ENCODE measurements at places on chromosomes 4 and X.

DNA sequence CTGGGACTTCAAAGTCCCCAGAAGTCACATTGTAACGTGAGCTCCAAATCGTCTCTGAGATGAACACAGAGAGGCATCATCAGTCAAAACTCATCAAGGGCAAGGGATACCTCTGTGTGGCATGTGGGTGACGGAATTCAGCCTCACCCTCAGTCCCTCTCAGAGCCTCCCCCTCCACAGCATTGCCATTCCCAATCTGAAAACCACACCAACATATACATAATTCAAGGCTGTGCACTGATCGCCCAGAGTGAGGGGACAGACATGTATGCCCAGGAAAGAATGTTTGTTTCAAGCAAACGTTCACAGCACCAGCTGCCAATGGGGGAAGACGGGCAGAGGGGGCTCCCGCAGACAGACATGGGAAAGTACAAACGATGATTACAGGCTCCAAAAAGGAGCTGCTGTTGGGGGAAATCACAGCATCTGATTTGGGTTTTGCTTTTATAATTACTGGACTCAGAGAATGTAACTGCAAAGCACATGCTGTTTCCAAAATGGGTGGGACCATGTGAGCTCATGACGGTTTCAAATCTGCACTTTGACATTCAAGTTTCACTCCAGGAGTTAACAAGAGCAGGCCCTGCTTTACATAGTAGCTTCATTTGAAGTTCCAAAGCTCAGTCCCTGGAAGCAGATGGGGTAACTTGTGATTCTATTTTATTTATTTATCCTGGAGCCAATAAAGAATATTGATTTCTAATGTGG lies 88.3 kb downstream of the CLCN4 start:
- no peak for DNase-seq

DNA sequence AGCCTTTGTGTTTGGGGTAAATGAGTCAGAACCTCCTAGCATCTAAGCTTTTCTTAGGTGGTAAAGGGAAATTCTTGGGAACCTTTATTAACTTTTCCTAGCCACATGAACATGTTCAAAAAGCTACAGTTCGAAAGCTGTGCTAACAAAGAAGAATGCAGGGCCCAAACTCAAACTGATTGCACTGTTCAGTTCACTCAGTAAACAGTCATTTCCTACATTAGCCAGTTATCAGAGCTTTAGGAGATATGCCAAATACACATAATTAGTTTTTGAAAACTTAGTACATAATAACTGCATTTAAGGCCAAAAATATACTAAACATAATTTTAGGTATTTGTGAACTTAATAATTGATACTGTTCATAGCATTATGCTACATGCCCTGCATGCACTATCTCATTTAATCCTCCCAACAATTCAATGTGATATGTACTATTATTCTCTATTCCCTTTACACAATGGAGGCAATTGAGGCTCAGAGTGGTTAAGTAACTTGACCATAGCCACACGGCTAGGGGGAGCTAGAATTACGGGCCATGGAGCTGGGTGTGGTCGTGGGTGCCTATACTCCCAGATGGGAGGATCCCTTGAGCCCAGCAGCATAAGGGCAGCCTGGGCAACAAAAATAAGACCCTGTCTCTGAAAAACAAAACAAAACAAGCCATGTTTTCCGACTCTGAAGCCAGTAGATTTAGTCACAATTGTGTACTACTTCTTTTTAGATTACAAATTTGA lies 43.9 kb upstream of the PDGFRA start:
- DNase-seq, result no peak

- DNase-seq, result no peak
Measured at GRCh38 chr4:66855956-66856355, 689.3 kb downstream of the CENPC start.

GRCh38 chr4:22790631-22791030 lies 97.9 kb downstream of the GBA3 start:
- no peak for DNase-seq

DNA sequence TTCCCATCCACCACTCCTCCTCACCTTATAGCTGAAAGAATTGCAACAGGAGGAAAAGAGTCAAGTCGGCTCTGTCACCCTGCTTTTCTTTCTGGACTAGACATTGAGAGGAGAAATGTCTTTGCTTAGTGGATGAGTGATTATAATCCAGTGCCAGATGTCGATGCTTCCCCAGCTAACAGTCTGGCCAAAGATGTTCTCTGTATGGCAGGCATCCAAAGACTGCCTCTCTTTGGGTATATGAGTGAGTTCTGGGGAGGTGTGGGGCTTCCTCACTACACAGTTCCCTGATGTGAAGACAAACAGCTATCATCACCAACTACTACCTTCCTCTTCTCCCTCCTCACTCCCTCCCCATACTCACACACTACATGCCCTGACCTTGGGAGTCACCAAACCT lies 90.9 kb downstream of the COMMD8 start:
- DNase-seq, result no peak

- DNase-seq, result no peak
Measured at GRCh38 chrX:24577091-24577490, 70.1 kb downstream of the PCYT1B start.

DNA sequence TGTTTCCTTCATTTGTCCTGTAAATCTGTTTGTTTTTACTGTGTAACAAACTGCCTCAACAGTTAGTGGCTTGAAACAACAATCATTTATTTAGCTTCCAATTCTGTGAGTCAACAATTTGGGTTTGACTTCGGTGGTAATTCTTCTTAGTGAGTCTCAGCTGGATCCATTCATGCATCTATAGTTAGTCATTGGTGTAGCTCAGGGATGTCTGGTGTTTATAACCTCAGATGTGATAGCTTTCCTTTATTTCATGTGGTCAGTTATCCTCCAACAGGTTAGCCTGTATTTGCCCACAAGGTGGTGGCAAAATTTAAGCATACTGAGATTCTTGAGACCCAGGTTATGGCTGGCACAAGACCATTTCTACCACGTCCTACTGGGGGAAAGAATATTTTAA lies 1267.2 kb downstream of the RAPGEF2 start:
- DNase-seq, result peak; percentile 9

DNA sequence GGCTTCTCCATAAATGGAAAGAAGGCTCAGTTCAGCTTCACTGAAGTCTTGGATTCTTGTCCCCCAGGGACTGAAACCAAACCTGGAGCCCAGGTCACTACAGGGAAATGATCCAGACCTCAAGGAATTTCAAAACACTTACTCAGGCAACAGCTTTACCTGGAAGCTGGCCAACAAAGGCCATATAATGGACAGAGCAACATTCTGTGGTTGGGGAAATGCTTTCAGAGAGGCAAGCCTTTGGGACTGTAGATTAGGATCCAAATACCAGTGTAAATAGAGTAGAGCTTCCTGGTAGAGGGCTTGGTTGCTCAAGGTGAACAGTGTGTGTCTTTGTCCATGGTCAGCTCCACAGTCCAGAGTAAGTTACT lies 57.0 kb upstream of the PROM1 start:
- peak; percentile 63 for DNase-seq

GRCh38 chrX:47297874-47298273 lies 65.1 kb downstream of the USP11 start:
- no peak for DNase-seq

GRCh38 chr4:146288193-146288592 lies 73.9 kb downstream of the REELD1 start:
- no peak for DNase-seq

DNA sequence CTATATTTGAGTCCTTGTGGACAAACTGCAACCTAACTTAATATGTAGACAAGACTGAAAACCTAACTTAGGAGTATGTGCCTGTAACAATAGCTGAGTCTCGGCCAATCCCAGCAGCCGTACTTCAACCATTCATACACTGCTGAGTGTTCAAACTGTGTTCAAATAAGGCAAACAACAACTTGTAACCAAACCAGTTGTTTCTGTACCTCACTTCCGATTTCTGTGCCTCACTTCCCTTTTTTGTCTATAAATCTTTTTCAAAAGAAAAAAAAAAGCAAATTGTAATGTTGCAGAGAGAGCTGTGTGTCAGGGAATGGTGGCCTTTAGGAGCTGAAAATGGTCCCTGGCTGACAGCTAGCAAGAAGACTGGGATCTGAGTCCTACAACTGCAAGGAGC lies 46.0 kb downstream of the GEMIN8 start:
- DNase-seq, result no peak

DNA sequence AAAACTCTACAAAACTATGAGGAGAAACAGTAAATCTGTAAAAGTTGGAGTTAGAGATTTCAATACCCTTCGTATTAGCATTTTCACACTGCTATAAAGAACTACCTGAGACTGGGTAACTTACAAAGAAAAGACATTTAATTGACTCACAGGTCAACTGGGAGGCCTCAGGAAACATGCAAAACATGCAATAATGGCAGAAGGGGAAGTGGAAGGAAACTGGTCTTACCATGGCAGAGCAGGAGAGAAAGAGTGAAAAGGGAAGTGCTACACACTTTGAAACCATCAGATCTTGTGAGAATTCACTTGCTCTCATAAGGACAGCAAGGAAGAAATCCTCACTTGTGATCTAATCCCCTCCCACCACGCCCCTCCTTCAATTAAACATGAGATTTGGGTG lies 949.9 kb downstream of the TECRL start:
- DNase-seq, result no peak

DNA sequence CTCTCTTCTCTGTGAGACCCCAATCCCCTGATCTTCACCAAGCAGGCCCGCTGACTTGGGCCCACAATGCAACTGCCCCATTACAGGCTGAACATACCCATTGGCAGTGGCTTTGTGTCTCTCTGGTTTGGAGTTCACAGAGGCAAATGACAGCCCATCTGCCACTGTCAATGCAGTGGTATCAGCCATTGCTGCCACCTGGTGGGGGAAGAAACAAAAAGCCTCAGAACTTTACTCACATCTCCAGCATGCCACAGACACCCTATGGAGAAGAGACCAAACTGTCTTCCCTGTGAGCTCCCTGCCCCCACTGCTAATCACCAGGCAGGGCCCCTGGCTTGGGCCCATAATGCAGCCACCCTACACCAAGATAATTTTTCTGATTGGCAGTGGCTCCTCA lies 729.3 kb upstream of the ACTRT1 start:
- DNase-seq, result no peak

GRCh38 chrX:97524997-97525396 lies 641.3 kb downstream of the RPA4 start:
- no peak for DNase-seq

DNA sequence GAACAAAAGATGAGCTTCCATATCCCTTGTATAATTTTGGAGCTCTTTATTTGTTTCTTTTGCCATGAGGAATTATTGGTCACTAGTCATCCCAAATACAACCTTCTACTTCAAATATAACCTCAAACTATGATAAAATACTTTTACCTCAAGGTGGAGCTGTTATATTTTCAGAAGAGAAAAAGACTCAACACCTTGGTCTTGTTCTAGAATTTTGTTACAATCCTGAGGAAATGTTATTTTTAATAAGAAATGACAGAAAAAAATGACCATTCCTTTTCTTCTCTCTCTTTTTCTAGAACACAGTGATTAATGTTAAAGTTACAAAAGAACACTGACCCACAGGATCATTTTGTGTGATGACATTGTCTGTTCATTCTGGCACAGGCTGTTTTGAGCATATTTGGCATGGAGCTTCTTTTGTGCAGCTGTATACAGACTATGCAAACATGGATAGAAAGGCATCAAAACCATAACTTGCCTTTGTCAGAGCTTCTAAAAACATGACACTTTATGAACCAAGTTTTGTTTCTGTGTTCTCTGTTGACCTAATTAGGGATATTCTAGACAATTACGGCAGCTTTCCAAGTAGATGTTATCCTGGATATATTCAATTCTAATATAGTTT lies 159.6 kb upstream of the CTSO start:
- DNase-seq, result no peak

GRCh38 chr4:54102531-54103106 lies 2.7 kb downstream of the GSX2 start:
- no peak for DNase-seq

- DNase-seq, result no peak
Measured at GRCh38 chr4:180407275-180407885, 1835.8 kb upstream of the TENM3 start.

DNA sequence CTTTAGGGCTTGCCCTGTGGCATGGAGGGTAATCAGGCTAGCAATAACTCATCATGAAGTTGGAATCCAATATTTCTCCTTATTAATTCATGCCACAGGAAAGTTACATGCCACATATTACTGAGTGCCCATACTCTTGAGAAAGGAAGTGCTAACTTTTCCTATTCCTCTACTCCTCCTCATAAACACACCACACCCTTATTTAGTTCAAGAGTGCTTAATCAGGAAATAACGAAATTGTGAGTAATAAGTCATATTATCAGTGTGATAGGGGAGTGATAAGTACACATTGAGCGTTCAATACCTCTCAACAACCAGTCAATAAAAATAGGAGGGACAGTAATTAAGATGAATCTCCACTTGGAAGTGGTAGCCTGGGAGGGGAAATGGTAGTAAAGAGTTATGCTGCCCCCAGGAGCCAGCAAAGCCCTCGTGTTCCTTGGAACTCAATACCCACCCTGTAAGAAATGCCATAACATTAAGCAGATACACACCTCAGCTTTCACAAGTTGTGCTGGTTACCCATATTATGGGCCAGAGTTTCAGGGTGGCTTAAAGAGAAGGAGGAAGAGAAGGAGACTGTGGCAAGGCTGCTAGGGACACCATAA lies 410.0 kb upstream of the NR3C2 start:
- no peak for DNase-seq

- no peak for DNase-seq
Measured at GRCh38 chr4:183171484-183172267, 72.6 kb downstream of the WWC2 start.

DNA sequence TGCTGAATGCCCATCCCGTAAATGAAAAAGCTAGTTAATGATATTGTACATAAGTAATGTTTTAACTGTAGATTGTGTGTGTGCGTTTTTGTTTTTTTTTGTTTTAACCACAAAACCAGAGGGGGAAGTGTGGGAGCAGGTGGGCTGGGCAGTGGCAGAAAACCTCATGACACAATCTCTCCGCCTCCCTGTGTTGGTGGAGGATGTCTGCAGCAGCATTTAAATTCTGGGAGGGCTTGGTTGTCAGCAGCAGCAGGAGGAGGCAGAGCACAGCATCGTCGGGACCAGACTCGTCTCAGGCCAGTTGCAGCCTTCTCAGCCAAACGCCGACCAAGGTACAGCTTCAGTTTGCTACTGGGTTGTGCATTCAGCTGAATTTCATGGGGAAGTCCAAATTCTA lies at the start of gene SPP1:
Gene SPP1 (plus strand): TSS at position 249 of the 400 bp plus-strand sequence. CDS start 1,182 bp downstream, outside the sequence.
- DNase-seq, result no peak

- DNase-seq, result no peak
Measured at GRCh38 chrX:124984140-124984813, 335.4 kb upstream of the TEX13C start.

DNA sequence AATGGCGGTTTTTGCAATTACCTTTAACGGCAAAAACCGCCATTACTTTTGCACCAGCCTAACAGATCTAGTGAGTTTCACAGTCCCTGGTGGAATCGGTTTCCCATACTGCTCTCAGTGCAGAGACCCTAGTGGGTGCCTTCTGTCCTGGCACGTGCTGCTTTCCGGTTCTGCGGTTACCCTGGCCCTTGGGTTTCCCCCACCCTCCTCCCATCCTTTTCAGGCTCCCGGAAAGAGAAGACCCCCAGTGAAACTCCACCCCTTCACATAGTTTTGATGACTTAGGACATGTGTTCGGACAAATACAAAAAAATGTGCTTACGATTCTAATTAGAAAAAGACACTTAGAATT lies 36.9 kb downstream of the NLGN3 start:
- DNase-seq, result no peak

GRCh38 chr4:38050560-38051350 lies 90.6 kb downstream of the PTTG2 start:
- no peak for DNase-seq
